Left lobe of liver (tissue), 2 donors: ENCODE measurements at places on chromosomes 6 and 20. TPM values are rescaled to one million over a fixed set of nuclear protein-coding genes. Genes with fewer than 3 reads are reported as not detected.

The GPLD1 gene
- total RNA-seq: 53.1 TPM

The UNC93A gene
- 5.3 TPM for total RNA-seq

The ADAT2 gene
- total RNA-seq: 4.6 TPM

The CNR1 gene
- total RNA-seq: 0.23 TPM

The STX11 gene
- 0.75 TPM for total RNA-seq

The PI16 gene
- total RNA-seq: not detected

The ECHDC1 gene
- total RNA-seq: 36.6 TPM

The ZNF217 gene
- total RNA-seq: 11.1 TPM

The TFAP2C gene
- 0.13 TPM for total RNA-seq

The RNF182 gene
- total RNA-seq: 0.05 TPM

The SLC4A11 gene
- 0.18 TPM for total RNA-seq

The NHSL1 gene
- 59.8 TPM for total RNA-seq

The C6orf132 gene
- total RNA-seq: 0.38 TPM

The DNAH8 gene
- 0.03 TPM for total RNA-seq

The TTK gene
- 0.28 TPM for total RNA-seq

The CRISP2 gene
- total RNA-seq: not detected

The EFHC1 gene
- total RNA-seq: 3.9 TPM

The CLIC1 gene
- total RNA-seq: 37.7 TPM

The LBP gene
- total RNA-seq: 459 TPM

The NFS1 gene
- total RNA-seq: 60.9 TPM

The BEND6 gene
- total RNA-seq: not detected

The DOK5 gene
- not detected for total RNA-seq

The LAMA2 gene
- 5.3 TPM for total RNA-seq

The ELOVL2 gene
- total RNA-seq: 5.9 TPM

The ZNF391 gene
- 0.10 TPM for total RNA-seq

The PRPH2 gene
- total RNA-seq: not detected

The GCNT2 gene
- total RNA-seq: 9.4 TPM

The TAPBP gene
- total RNA-seq: 107 TPM

The CTCFL gene
- 0.15 TPM for total RNA-seq

The VIP gene
- 0.15 TPM for total RNA-seq

The SCRT2 gene
- not detected for total RNA-seq

The ECT2L gene
- total RNA-seq: not detected

The LRFN2 gene
- total RNA-seq: 0.05 TPM

The PSORS1C1 gene
- total RNA-seq: not detected

The ATP9A gene
- total RNA-seq: 12.1 TPM

The TP53TG5 gene
- total RNA-seq: not detected

The SLC13A3 gene
- 7.1 TPM for total RNA-seq

The FBXO5 gene
- 1.4 TPM for total RNA-seq

The CGA gene
- 0.25 TPM for total RNA-seq

The ASCC3 gene
- 15.3 TPM for total RNA-seq

The CD24 gene
- total RNA-seq: 12.0 TPM

The ARMH2 gene
- total RNA-seq: not detected

The RPRD1B gene
- total RNA-seq: 22.8 TPM

The MOXD1 gene
- 0.28 TPM for total RNA-seq
